ENCODE measurements at places on chromosomes 16 and 17.
A peak's percentile ranks its signal among the peaks of the same experiment; 100 is the strongest.

DNA sequence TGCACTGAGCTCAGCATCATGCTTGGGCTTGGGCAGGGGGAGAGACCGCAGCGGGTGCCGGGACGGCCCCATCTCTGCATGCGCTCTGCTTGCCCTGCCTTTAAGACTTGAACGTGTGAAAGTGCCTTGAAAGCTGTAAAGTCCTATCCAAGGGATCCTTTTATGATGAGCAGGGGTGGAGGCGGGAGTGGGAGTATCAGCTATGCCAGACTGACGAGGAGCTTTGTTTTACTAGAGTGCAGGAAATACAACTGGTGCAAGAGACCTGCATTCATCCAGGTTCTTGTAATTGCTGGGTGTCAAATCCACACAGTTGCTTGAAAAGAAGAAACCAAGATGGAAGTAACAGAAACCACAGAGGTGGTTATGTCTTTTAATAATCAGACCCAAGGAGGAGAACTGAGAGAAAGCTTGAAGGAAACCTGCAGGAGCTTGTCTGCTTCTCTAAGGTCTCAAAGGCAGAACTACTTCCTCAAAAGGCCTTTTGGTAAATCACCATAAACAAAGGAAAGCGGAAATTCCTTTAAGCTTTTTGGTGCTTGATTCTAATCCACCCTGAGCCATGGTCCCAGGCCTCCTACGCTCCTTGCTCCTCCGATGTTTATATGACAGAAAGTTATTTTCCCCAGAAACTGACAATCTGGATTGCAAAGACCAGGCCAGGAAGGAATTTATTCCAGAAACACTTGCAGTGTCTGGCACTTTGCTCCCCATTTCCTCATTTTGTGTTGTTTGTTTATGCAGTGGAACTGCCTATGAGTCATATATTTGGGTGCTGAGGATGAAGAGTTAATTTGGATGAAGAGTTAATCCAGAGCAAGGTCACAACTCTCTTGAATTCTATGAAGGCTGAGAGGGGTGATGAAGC lies 51.3 kb upstream of the FBXO47 start:
- DNase-seq: no peak

GRCh38 chr17:27762527-27763305 lies 37.6 kb downstream of the NOS2 start:
- DNase-seq: no peak

- DNase-seq: no peak
These were observed 415.3 kb downstream of the KIF2B start for GRCh38 chr17:54237911-54238515.

- DNase-seq: no peak
These were observed 76.3 kb downstream of the MGAT5B start for GRCh38 chr17:76944477-76944876.

- no peak for DNase-seq
These were observed 11.3 kb upstream of the SRRM2 start for GRCh38 chr16:2741168-2741567.

DNA sequence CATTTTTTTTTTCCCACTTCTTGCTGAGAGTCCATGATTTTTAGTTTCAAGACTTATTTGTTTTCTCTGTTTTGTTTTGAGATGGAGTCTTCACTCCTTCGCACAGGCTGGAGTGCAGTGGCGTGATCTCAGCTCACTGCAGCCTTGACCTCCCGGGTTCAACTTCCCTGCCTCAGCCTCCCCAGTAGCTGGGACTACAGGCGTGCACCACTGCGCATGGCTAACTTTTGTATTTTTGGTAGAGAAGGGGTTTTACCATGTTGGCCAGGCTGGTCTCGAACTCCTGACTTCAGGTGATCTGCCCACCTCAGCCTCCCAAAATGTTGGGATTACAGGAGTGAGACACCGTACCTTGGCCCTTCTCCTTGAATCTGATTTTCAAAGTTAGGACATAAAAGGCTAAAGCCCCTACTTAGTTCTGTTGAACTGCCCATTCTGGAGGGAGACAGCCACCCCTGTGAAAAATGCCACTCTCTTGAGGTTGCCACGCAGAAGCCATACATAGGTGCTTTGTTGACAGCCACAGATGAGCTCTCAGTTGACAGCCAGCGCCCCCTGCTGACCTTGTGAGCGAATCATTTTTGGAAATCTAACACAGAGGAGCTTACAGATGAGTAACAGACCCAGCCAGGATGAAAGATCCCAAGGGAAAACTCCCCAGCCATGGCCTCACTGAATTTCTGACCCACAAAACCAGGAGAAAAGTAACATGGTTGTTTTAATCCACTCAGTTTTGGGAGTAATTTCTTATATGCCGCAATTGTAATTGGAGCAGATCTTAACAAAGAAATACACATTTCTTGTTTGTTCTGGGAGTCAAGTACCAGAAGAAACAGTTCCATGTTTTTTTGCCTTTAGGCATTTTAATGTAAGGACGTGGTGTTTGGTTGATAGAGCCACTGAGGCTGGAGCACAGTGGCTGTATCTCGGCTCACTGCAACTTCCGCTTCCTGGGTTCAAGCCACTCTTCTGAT lies 38.8 kb downstream of the PKD1L3 start:
- DNase-seq: peak; percentile 75

- DNase-seq: no peak
These were observed 37.6 kb downstream of the CBFA2T3 start for GRCh38 chr16:88939245-88939971.

GRCh38 chr16:61540216-61540615 lies 496.0 kb downstream of the CDH8 start:
- no peak for DNase-seq
